ENCODE measurements at places on chromosomes 4 and X. TPM values are rescaled to one million over a fixed set of nuclear protein-coding genes. Genes with fewer than 3 reads are reported as not detected.

DNA sequence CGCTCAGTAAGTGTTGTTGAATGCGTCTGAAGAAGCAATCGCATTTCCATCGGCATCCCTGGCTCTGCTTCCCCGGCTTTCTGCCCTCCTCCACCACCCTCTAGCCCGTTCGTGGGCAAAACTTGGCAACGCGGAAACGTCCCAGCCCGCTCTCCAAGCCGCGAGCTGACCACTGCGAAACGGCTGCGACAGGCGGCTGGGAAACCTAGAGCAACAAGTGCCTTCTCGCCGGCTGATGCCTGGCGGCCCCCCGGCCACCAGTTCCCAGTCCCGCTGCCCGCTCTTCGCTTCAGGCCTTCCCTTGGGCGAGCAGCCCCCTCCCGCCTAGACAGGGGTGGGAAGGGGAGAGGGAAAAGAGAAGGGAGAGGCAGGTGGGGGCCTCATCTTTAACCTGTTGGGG lies 837 bp downstream of the CITED1 start:
- peak overlapping the region; percentile 66 for H3K4me3 ChIP-seq
- no peak overlapping the region for H3K27ac ChIP-seq
- no peak for DNase-seq
- H3K4me1 ChIP-seq = peaks cover 43% of the 10 kb centered on the region

DNA sequence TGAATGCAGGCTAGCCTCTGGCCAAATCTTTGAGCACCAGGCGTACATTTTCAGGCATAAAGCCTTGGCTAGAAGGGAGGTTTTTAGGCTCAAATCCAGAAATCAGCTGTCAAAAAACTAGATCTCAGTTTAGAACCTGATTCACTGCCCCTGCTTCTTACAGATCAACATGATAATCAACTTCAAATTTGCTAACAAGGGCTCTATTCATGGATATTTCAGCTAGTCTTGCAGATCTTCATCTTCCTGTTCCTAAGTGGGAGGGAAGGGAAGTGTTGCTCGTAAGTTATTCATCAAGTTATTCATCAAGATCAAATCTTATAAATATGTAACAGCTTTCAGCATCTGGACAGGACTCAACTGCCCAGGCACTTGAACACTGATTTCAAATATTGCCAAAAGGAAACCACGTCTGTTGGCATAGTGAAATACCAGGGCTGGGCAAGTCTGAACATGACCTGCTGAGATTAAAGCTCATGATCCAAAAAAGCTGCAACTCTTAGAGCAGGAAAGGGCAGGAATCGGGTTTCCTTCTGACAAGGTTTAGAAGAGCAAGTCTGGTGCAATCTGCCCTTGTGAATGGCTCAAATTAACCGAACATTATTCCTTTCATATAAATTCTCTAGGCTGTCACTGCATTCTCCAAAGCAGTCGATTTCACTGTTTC lies 200.3 kb downstream of the PDGFC start:
- H3K36me3 ChIP-seq = no peaks in the 10 kb centered on the region
- peak overlapping the region; percentile 17 for H3K27ac ChIP-seq
- H3K4me1 ChIP-seq = no peaks in the 10 kb centered on the region

The CLCN5 gene
- 1.2 TPM for total RNA-seq

DNA sequence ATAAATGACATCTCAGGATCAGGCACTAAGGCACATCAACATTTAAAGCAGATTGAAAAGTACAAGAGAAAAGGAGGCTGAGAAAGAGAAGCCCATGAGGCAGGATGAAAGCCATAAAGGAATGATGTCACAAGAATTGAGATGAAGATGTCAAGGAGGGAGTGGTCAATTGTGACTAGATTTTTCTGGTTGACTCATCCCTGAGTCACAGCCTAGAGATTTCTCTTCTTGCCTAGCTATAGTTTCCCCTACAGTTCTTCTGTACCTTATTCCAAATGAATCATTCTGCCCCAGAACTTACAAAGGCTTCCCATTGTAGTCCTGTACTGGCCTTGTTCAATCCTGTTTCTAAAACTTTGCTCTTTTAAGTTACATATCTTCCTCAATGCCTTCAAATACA lies 3.4 kb upstream of the USP53 start:
- no peaks in the 10 kb centered on the region for H3K36me3 ChIP-seq
- H3K4me1 ChIP-seq = no peaks in the 10 kb centered on the region
- no peaks in the 10 kb centered on the region for H3K27me3 ChIP-seq
- H3K4me3 ChIP-seq = no peak overlapping the region
- H3K27ac ChIP-seq = no peak overlapping the region

DNA sequence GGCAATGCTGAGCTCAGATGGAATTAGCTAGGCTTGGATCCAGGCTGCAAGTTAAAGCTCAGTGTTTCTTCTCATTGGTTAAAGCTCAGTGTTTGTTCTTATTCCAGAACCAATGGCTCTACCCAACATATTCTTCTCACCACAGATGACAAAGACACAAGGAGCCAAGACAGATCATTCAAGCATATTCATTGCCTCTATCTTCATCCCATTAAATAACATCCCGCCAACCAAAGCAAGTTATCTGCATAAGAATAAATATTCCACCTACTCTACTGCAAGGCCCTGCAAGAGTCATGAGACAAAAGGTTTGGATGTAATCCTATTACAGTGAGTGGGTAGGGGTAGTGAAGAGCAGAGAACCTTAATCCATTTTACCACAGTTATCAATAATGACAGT lies 766.5 kb downstream of the C4orf33 start:
- no peaks in the 10 kb centered on the region for H3K36me3 ChIP-seq
- no peak overlapping the region for H3K4me3 ChIP-seq
- no peaks in the 10 kb centered on the region for H3K27me3 ChIP-seq
- H3K4me1 ChIP-seq = no peaks in the 10 kb centered on the region
- no peak overlapping the region for H3K27ac ChIP-seq

DNA sequence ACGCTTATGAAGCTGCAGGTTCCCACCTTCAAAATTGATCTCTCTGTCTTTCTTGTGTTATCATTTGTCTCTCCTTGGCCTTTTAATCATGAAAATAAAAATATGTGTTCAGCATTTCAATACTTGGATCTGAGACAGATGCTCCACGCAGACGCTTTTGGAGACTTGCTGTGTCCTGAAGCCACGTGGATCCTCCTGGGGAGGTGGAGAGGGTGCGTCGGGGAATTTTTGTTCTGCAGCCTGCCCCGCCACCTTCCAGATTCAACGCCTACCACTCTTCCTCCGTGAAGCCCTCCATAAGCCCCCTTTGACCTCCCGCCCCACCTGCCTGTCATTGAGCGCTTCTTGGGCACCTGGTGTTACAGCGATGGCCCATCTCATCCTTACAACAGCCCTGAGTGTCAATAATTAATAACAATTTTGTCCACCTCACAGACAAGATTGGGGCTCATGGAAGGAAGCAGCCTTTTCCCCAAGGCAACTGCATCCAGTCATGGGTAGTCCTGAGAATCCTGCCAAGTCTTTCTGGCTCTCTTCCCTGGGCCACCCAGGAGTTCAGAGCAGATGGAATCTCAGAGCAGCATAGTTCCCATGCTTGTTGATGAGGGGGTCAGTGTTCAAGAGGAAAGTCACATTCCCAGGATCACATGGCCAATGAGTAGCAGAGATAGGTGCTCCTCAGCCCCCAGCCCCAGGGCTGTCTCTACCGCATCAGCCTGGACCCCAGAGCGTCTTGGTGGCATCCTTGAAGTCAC lies 172.6 kb upstream of the PSAPL1 start:
- no peak overlapping the region for H3K4me3 ChIP-seq
- H3K4me1 ChIP-seq = no peaks in the 10 kb centered on the region
- no peak overlapping the region for H3K27ac ChIP-seq
- H3K36me3 ChIP-seq = no peaks in the 10 kb centered on the region

DNA sequence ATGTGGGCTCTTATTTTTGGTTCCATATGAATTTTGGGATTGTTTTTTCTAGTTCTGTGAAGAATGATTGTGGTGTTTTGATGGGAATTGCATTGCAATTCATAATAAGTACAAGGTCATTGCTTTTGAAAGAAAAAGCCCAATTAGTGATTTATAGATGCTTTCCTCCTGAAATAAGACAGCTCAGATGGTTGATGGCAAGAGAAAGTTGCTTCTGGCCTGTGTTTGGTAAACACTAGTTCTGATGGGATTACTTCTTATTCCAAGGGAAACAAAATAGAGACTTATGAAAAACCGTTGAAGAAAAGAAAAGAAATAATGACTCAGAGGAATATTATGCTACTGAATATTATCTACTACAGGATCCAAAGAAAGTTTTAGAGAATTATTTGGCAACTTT lies 144.9 kb downstream of the SPANXA1 start:
- H3K4me3 ChIP-seq = no peak overlapping the region
- H3K4me1 ChIP-seq = no peaks in the 10 kb centered on the region
- DNase-seq = no peak
- H3K36me3 ChIP-seq = no peaks in the 10 kb centered on the region
- no peaks in the 10 kb centered on the region for H3K27me3 ChIP-seq
- H3K27ac ChIP-seq = no peak overlapping the region

DNA sequence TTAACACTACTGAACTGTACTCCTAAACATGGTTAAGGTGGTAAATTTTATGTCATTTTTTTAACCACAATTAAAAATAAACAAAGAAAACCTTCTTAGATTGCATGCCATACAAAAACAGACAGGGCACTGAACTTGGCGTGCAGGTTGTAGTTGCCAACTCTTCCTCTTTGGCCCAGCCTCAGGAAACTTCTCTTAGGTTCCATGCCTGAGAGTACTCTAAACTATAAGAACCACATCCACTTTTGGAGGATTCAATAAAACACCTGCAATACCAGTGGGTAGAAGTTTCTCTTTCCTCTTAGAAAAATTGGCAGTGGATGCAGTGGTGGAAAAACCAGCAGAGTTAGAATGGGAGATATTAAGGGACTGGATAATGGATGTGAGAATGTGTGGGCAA lies 103.4 kb downstream of the LUZP4 start:
- no peak for DNase-seq
- no peaks in the 10 kb centered on the region for H3K27me3 ChIP-seq
- no peaks in the 10 kb centered on the region for H3K4me1 ChIP-seq
- H3K27ac ChIP-seq = no peak overlapping the region
- no peak overlapping the region for H3K4me3 ChIP-seq

Data from stomach (tissue), 19 donors.